H4 (cell line): ENCODE measurements at places on chromosomes 3 and 15.
A peak's percentile ranks its signal among the peaks of the same experiment; 100 is the strongest.

GRCh38 chr3:23258110-23258509, 55.0 kb downstream of the UBE2E2 start:
- DNase-seq: no peak

- peak; percentile 25 for DNase-seq
Measured at GRCh38 chr3:78951342-78951945, 816.4 kb downstream of the ROBO1 start.

GRCh38 chr3:188113756-188114155, 40.2 kb upstream of the LPP start:
- DNase-seq: no peak

- DNase-seq: no peak
Measured at GRCh38 chr3:23387286-23387918, 184.3 kb downstream of the UBE2E2 start.
